ENCODE measurements at places on chromosomes 6 and 20.
A peak's percentile ranks its signal among the peaks of the same experiment; 100 is the strongest.

GRCh38 chr6:29981211-29981812 lies 39.0 kb downstream of the HLA-A start:
- no peak for DNase-seq

GRCh38 chr6:46893648-46894047 lies 28.1 kb downstream of the ADGRF5 start:
- DNase-seq: no peak

- DNase-seq: peak; percentile 57
Observed at GRCh38 chr6:6556738-6557503, 31.6 kb upstream of the LY86 start.

DNA sequence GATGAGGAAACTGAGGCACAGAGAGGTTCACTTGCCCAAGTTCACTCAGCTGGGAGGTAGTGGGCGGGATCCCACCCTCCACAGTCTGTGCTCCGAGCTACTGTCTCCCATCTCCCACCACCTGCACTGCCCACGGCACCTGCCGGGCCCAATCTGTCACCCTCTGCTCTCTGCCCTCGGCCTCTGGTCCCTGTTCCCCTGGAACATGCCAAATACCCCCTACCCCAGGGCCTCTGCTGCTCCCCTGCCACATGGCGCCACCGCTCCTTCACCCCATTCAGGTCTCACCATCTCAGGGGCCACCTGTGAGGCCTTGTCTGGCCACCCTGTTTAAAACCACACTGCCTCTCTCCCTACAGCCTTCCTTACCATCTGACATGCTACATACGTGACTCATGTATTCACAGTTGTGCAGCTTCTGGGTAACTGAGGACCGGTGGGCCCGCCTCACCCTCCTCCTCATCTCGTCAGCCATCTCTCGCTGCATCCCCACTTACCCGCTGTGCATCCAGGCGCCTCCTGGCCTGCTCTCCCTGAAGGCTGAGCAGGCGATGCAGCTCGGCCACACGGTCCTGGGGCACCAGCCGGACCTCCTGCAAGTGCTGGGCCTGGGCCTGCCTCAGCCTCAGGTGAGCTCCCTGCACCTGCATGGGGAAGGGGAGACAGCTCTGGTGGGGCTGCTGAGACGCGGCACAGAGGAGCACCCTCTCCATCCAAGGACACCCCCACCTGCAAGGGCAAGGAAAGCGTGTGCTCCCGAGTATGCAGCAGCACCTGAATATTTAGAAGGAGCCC lies 50.6 kb downstream of the GINS1 start:
- DNase-seq: no peak

GRCh38 chr6:83594941-83595340 lies 82.6 kb downstream of the PRSS35 start:
- no peak for DNase-seq

DNA sequence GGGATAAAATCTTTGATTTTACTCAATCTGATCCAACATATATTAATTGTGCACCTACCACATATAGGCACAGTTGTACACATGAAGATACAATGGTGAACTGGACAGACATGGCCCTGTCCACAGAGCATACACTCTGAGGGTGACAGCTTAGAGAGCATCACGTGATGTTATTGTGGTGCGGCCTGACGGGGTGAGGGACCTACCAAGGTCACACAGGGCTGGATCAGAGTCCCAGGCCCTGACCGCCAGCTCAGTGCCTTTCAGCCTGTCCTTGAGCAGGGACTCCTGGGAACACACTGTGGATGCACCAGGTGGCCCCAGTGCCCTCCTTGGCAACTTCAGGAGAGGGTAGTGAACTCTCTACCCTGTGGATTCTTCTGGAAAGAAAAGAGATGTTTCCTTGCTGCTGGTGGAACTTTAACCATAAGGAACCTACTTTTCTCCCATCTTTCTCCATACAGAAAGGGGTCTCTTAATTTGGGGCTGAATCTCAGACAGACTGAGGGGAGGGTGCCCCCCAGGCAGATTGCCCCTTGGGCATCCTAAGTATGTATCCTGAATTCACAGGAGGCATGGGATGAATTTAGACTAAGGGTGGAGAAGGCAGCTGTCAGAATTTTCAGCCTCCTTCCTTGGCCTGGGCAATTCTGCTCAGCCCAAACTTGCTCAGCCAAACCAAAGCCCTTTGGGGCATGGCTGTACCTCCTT lies 26.5 kb downstream of the PCK1 start:
- DNase-seq: no peak

GRCh38 chr6:1678201-1678600 lies 68.5 kb downstream of the FOXC1 start:
- DNase-seq: no peak

DNA sequence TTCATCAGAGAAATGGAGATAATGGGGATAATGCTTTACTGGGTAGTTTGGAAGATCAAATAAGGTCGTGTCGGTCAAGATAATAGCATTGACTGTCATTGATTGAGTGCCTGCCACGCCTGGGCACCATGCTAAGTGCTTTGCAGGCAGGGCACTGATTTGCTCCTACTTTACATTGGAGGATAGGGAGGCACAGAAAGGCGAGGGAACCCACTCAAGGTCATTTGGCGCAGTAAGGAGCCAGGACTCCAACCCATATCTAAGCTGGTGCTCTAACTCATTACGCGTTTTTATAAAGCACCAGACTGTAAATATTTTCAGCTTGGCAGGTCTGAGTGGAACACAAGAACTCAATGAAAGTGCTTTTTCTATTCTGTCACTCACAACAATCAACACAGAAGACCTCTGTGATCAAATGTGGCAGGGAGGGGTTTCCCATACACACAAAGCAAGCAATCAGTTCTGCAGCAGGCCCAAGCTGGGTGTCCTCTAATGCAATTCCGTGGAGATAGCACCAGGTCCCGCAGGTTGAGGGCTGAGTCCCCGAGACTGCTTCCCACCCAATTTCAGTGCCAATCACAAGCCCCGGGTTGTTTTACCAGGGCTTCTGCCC lies 373.6 kb downstream of the CDH26 start:
- DNase-seq: no peak

GRCh38 chr6:138264372-138264880 lies 46.1 kb upstream of the PBOV1 start:
- DNase-seq: no peak

GRCh38 chr20:49633643-49634042 lies 65.7 kb upstream of the PTGIS start:
- DNase-seq: no peak

GRCh38 chr6:4189249-4189648 lies 53.9 kb upstream of the ECI2 start:
- no peak for DNase-seq

GRCh38 chr6:145904391-145904790 lies 59.8 kb downstream of the SHPRH start:
- no peak for DNase-seq

- no peak for DNase-seq
Observed at GRCh38 chr20:53712212-53712977, 118.8 kb upstream of the ZNF217 start.

DNA sequence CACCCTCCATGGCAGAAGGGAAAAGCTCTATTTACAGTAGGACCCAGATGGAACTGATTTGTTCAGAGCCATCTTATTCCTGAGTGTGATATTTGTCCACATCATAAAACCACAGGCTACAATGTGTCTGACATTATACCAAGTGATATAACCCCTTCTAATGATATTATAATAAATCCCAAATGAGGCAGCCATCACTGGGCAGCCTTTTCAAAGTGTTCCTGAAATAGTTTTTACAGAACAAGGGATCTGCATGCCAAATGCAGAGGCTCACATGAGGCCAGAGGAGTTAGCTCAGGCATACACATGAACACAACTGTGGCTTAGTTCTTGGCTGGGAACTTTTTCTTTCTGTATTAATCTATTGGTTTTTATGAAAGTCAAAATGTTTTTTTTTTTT lies 207.7 kb downstream of the MAFB start:
- DNase-seq: no peak

DNA sequence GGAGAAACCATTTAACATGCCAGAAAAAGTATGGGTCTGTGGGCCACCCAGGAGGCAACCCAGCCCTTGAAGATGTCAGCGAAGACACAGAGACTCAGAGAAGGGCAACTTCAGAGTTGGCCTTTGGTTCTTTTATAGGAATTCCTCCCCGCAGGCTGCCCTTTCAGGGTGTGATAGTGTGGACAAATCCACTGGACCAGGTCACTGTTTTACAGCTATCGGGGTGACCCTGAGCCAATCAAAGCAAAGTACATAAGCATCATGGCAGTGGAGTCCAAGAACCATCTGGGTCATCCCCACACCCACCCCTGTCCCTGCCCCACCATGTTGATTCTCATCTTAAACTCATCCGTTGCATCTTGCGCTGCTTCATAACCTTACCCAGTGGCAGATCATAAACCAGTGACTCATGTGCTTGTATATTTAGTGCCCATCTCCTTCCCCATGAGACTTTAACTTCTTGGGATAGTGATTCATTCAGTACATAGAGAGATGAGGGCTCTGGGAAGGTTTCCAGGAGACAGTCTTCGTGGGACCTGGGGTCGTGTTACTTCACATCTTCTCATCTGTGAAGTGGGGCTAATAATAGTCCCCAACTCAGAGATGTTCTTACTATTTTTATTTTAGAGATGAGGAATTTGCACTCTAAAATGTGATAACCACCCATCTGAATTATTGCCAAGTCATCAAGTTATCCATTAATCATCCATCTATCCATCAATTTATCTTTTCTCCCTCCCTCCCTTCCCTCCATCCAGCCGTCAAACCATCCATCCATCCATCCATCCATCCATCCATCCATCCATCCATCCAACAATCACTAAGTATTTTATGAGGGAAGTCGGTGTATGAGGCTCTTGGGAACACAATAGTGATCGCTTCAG lies 51.0 kb downstream of the EDN3 start:
- DNase-seq: no peak

GRCh38 chr6:134114918-134115714 lies 62.7 kb upstream of the SLC2A12 start:
- DNase-seq: no peak

DNA sequence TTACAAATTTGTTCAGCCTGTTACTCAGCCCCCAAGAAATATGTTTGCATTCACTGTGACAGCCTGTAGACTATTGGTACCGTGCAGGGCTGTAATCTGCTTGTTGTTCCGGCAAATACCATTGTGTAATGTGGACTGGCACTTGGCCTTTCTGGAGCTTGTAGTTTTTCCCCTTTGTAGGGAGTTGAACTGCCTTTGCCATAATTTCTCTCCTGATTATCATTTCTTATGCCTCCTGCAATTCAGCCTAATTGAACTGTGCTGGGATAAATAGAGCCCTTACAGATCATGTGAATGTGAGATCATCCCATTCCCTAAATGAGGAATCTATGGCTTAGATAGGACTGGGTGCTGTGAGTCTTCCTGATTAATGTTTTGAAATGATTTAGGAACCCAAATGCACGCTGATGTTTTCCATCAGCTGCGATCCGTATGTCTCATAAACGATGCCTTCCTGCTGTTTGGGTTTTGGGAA lies 185.1 kb downstream of the JARID2 start:
- DNase-seq: no peak

- DNase-seq: no peak
Observed at GRCh38 chr20:55567826-55568225, 437.5 kb downstream of the CBLN4 start.

DNA sequence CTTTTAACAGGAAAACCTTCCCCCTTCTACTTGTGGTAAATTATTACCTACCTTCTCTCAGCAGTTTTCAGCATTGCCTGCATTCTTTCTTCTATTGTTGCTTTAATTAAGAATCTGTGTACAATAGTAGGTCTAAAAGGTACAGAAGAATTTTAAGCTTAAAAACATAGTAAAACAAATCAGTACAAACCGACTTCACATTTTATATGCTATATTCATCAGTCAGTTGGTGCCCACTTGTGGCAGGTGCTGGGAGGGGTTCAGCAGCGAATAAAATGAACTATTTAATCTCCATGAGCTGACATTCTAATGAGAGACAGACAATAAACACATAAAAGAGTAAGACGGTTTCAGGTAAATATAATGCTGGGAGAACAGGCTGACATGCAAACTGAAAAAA lies 73.4 kb upstream of the FBXO30 start:
- DNase-seq: no peak

GRCh38 chr6:161393839-161394364 lies 120.0 kb upstream of the AGPAT4 start:
- DNase-seq: peak; percentile 74

DNA sequence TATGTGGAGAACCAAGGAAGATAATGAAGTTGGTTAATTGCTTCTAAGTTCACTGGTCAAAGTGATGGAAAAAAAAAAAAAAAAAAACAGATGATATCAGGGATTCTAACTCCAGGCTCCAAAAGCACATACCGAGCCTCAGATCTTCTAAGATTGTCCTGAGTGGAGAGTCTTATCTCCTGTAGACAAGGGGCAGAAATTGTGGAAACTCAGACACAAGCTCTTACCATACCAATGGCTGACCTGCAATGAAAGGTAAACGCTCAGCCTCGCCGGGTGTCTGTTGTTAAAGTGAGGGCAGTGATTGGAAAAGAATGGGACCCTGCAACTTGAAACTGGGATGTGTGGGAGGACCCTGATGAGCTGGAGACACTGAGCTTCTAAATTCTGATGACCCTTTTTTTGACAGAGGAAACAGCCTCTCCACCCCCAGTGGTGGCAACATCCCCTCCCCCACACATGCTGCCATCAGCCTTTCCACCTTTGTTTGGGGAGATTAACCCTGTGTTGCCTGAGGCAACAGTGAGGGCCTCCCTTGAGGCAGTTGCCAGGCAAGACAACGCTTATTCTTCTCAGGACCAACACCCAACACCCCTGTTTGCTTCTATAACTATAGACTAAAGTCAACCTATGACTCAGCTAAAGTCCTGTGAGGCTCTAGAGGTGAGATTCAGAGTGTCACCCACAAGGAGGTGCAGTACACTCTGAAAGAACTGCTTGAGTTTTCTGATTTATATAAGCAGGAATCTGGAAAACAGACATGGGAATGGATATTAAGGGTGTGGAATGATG lies 154.0 kb downstream of the THBS2 start:
- DNase-seq: no peak

DNA sequence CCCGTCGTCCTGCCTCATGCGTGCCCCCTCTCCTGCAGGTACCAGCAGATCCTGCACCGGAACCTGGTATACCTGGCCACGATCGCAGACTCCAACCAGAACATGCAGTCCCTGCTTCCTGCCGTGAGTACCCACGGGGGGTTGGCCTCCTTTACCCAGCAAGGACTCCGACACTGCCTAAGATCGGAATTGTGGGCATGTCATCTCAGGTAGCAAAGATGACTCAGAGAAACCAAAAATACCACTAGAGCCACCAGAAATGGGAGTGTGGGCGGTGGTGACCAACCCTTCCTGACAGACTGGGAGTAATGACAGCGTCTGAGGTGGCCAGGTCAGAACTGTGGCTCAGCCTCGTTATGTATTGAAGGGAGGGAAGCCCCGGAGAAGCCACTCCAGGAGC lies 16.3 kb downstream of the SS18L1 start:
- DNase-seq: peak; percentile 36
